ENCODE measurements at places on chromosomes 7 and 10.

GRCh38 chr7:133859871-133860450 is 267.2 kb upstream of the LRGUK start:
- no peak for DNase-seq

DNA sequence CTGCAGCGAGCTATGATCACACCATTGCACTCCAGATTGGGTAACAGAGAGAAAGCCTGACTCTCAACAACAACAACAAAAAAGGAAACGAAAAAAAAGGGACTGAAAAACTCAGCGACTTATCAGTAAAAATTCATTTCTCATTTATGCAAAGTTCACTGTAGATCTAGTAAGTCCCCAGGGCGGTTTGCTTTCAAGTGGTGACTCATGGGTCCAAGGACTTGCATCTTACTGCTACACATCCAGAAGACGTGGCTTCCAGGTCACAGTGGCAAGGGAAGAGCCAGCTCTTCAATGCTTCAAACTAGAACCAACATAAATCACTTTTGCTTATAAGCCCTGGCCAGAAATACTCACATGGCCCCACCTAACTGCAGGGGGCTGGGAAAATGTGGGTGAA is 178.3 kb upstream of the AUTS2 start:
- DNase-seq = no peak

GRCh38 chr7:134255814-134256213 is 60.9 kb downstream of the SLC35B4 start:
- DNase-seq = no peak

DNA sequence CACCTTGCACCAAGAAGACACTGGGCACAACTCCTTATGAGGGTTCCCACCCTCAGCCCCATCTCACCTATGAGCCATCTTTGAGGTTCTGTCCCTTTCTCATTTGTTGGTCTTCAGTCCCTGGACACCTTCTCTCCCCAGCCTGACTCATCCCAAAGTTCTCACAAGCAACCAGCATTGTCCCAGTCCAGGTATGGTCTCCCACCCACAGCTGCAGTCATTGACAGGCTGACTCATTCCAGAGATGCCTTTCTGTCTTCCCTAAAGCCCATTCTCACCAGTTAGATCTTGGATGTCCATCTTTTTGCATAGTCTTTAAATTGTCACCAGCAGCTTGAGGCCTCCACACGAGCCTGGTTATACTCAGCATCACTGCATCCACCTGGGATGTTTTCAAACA is 26.7 kb upstream of the BMPR1A start:
- no peak for DNase-seq

- no peak for DNase-seq
Observed at GRCh38 chr10:11810313-11810766, 12.8 kb upstream of the PROSER2 start.

DNA sequence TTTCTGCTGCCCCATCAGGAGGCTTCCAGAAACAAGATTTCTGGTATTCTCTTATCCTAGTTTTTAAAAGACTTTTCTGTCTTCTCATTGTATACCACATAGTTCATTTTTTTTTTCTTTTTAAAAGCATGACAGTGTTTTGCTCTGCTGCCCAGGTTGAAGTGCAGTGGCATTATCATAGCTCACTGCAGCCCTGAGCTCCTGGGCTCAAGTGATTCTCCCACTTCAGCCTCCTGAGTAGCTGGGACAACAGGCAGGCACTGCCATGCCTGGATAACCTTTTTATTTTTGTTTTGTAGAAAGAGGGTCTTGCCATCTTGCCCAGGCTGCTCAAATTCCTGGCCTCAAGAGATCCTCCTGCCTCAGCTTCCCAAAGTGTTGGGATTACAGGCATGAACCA is 757.6 kb downstream of the MAGI2 start:
- DNase-seq = no peak

DNA sequence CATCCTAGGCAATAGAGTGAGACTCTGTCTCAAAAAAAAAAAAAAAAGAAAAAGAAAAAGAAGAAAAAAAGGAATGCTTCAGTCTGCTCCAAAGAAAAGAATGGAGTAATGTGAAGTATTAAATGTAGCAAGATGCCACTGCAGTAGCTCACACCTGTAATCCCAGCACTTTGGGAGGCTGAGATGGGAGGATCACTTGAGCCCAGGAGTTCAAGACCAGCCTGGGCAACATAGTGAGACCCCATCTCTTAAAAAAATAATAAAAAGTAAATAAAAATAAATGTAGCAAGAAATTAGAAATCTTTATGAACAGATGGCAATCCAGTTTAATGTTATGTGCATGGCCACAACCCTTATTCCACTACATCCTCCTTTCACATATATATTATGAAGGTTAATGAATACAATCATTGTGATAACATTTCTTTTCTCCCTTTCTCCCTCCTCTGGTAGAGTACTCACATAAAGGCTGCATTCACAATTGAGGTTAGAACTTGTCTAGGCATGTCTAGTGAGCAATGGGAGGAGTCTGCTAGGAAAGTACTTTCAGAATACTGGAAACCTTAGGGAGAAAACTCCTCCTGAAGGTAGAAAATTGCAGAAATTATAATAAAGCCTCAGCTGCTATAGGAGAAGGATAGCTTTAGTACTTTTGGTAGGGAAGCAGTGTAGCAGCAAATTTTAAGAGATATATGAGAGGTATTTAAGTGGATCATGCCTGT is 20.4 kb downstream of the KLLN start:
- DNase-seq = peak; percentile 3

GRCh38 chr10:105885495-105885894 is 1244.4 kb downstream of the SORCS3 start:
- no peak for DNase-seq

GRCh38 chr10:119414081-119414611 is 128.4 kb downstream of the RGS10 start:
- no peak for DNase-seq

DNA sequence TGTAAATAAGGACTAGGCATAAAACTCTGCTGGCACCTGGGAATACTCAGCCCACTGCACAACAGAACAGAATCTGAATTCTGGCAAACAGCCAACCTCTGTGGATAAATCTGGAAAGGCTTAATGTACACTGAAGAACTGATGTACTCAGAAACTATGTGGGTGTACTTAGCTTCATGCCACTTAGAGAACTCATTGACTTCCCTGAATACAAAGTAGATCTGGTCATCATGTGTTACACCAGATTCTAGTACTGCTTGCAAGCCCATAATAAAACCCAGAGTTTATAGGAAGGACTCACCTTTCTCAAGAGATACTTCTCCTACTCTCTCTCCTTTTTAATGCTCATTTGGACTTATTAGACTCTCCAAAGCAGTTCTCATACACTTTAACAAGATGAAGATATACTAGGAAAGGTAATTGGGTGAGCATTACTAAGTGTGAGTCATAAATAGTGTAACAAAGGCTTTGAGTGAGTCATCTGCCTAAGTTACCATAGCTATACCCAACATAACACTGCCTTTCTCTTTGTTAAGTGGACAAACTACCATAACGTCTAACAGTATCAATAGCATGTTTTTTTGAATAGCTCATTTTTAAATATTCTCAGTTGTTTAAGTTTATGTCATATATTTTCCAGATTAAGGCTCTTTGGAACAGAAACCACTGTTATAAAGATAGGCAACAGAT is 309.1 kb downstream of the MDFIC start:
- DNase-seq = peak; percentile 42

DNA sequence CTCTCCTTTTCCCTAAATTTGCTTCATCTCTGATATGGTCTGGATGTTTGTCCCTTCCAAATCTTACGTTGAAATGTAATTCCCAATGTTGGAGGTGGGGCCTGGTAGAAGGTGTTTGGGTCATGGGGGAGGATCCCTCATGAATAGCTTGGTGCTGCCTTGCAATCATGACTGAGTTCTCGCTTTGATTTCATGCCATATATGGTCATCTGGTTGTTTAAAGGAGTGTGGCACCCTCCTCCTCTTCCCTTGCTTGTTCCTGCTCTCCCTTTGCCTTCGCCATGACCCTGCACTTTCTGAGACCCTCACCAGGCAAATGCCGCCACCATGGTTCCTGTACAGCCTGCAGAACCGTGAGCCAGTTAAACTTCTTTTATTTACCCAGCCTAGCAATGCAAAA is 14.5 kb downstream of the NOBOX start:
- no peak for DNase-seq

DNA sequence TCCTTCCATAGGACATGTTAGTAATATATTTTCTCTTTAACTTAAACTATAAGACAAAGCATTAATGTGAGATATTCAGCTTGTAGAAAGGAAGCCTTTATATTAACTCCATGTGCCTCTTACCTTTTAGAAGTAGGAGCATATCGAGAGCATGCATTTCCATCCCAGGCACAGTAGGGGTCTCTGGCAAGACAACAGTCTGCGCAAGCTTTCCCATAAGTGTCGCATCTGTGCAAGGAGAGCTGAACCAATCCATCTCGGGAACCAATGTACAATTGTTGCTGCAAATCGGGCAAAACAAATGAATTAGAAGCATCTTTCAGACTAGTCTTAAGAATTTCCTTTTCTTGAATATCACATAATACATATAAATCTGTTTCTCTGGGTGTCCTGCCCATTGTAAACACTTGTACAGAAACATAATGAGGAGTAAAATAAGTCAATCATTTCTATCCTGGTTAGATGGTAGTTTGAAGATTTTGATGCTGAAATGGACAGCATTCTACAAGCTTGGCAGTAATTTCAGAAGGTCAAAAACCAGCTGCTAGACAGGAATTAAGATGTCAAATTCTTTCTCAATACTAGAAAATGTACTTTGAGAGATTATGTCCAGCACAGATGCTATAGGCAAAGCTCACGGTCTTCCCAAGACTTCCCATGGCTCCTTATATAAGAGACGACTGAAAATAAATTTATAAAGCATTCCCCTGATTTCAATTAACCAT is 171.8 kb downstream of the SEMA3D start:
- no peak for DNase-seq

DNA sequence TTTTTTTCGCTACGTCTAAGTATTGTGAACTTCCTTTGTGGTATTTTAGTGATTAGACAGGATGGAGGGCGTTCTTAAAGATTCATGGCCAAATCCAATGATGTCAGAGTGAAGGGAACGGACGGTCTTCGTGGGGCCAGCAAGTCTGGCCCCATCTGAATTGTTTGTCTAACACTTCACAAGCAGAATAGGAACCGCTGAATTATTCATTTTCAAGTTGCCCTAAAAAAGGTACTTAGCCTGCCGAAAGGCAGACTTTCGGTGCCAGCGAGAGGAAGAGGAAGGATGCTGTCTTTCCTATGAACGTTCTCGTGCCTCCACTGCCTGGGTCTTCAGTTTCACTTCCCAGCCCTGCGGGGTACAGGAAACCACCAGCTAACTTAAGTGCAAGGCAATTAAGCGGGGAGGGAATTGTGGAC is 145.7 kb upstream of the SH2B2 start:
- DNase-seq = no peak

GRCh38 chr10:10208196-10208595 is 809.5 kb upstream of the CELF2 start:
- DNase-seq = no peak

GRCh38 chr10:133087679-133088178 is at the start of gene ADGRA1:
Gene ADGRA1, plus strand, starts transcription at chr10:133087924. Its CDS starts 986 bp downstream, at chr10:133088910.
- DNase-seq = no peak

- DNase-seq = no peak
Observed at GRCh38 chr7:80770061-80770460, 131.6 kb downstream of the CD36 start.

DNA sequence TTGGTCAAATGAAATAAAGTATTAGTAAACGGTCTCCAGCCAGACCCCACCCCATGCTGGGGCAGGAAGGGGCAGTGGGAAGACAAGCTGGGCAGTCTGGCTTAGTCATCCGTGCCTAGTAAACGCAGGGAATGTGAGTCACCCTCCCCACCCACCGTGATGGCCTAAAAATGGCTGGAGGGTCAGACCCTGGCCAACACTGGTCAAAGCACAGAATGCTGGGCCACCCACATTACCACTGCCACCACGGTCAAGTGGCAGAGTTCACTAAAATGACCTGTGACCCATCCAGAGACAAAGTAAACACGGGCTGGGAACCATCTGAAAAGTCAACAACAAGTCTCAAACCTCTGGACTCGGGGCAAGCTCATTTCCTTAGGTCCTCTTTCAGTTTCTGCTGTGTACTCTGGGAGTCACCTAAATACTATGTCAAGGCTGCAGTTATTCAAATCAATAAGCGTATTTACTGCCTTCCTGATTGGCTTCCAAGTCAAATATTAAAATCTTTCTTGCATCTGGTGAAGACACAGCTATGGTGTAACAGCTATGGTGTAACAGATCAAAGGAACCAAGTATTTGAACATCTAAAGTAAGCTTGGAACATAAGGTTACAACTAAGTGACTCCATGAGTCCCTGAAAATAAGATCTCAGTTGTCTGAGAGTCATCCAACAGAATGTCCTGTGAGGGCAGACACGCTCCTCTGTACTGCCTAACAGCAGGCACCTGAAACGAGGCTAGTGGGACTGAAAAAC is 3.0 kb downstream of the ZFAND2A start:
- DNase-seq = no peak

DNA sequence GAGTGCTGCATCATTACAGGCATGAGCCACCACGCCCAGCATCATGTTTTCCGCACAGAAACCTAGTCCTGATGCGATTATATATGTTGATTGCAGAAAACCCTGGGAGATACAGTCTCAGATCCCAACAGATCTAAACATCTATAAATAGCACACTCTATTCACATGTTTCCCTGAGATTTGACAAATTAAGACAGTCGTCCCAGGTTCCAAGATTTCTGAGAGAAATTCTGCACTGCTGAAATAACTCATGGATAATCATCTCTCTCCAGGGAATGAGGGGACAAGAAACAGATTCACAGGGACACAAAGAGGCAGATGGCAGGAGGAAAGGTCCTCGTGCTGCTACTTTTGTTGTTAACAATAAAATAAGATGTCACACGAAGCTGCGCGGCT is 393.1 kb upstream of the CELF2 start:
- DNase-seq = no peak

DNA sequence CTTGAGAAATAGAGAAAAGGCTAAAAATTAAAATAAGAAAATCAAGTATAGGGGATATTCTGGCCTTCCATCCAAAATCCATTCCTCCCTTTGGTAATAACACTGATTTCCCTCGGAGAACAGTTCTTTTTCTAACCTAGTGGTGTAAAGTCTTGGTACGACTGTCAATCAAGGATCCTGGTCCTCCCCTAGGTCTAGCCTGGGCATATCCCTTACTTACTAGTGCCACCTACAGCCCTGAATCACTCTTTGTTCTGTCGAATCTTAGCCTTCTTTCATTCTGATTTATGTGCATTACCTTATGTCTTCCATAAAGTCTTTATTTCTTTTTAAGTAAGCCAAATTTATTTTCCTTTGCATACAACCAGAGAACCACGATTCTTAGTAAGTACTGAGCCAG is 298.7 kb upstream of the LRRTM3 start:
- DNase-seq = no peak

- no peak for DNase-seq
Observed at GRCh38 chr7:92955081-92955480, 118.7 kb upstream of the CDK6 start.

All from NCI-H1436 (cell line).